ENCODE measurements at places on chromosomes 11 and 22.
A peak's percentile ranks its signal among the peaks of the same experiment; 100 is the strongest.

DNA sequence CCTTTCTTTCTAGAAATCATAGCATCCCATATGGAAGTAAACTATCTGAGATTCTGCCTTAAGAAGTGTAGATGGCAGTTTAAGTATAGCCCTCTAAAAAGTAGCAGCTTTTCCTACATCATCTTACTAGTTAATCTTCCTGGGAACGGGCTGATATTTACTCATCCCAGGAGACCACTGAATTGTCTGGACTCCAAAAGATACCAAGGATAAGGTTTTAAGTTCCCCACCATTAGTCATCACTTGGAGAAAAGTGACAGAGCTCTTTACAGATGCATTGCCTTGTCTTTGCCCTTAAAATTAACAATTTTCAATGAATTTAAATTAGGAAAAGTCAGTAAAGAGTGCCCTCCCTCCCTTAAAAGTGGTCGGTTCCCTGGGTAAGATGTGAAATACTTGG lies 129.5 kb downstream of the MAML2 start:
- no peak for DNase-seq

GRCh38 chr11:113023228-113023627 lies 62.0 kb downstream of the NCAM1 start:
- no peak for DNase-seq

GRCh38 chr11:126989942-126990715 lies 10.4 kb downstream of the KIRREL3 start:
- peak; percentile 82 for DNase-seq

GRCh38 chr11:24559315-24559714 lies 62.5 kb downstream of the LUZP2 start:
- DNase-seq: no peak

DNA sequence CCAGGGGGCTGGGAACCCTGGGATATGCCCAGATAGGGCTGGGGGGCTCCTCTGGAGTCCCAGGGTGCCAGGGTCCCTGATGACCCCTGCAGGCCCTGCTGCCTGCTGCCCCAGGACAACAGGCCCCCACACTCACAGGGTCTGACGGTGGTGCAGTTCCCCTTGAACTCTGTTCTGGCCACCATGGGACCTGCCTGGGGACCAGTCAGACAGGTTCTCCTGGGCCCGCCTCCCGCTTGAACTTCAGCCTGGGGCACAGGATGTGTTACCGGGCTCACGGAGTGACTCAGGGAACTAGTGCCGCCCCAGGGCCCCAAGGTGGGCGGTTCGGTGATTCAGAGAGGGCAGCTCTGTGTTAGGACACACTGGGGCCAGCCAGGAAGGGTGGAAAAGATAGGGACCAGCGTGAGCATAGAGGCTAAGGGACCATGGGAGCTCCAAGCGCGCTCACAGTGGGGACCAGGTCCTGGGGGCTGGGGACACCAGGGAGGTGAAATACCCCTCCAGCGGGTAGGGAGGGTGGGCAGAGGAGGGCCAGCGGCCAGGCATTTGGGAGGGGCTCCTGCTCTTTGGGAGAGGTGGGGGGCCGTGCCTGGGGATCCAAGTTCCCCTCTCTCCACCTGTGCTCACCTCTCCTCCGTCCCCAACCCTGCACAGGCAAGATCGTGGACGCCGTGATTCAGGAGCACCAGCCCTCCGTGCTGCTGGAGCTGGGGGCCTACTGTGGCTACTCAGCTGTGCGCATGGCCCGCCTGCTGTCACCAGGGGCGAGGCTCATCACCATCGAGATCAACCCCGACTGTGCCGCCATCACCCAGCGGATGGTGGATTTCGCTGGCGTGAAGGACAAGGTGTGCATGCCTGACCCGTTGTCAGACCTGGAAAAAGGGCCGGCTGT lies 21.5 kb upstream of the TXNRD2 start:
- no peak for DNase-seq

DNA sequence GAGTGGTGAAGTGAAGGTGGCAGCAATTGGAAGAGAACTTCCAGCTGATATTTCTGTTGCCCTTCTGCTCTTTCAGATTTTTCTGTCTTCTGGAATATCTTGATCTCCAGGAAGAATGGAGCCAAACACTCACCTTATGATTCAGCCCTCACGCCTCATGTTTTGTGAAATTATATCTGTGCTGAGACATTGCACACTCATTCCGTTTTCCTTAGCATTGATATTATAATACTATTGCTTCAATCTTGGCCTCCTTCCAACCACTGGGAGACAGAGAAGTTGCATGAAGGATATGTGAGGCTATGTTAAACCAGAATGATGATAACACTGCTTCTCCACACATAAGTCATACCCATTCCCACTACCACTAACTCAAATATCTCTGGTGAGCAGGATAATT lies 177.9 kb downstream of the ETS1 start:
- no peak for DNase-seq

DNA sequence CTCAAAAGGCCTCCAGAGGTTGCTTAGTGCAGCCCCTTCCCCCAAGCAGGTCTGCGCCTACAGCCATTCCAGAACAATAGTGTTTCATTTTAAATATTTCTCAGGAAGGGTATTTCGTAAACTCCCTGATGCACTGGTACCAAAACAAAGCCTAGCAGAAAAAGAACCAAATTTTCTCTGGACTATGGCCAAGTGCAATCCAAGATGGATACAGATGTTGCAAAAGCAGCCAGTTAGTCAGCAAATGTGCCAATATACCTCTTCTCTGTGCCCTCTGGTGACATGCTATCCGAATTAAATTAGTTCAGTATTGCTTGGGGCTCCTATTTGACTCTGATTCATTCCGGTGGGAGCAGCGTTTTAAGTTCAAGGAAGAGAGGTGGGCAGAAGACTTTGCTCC lies 247.8 kb downstream of the NTM start:
- no peak for DNase-seq

- no peak for DNase-seq
Observed at GRCh38 chr11:102309621-102310541, 7.4 kb upstream of the BIRC3 start.

DNA sequence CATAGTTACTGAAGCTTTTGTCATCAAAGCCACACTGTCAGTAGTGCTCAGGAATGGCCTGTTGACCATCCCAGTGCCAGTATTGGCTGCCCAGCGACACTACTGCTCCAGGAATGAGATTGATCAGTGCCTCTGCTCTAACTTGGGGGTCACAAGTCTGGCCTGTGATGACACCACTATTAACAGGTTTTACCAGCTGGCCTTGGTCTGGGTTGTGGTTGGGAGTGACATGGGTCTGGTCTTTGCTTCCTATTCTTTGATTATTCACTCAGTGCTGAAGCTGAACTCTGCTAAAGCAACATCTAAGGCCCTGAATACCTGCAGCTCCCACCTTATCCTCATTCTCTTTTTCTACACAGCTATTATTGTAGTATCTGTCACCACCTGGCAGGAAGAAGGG lies 21.5 kb downstream of the OR56B4 start:
- DNase-seq: no peak

DNA sequence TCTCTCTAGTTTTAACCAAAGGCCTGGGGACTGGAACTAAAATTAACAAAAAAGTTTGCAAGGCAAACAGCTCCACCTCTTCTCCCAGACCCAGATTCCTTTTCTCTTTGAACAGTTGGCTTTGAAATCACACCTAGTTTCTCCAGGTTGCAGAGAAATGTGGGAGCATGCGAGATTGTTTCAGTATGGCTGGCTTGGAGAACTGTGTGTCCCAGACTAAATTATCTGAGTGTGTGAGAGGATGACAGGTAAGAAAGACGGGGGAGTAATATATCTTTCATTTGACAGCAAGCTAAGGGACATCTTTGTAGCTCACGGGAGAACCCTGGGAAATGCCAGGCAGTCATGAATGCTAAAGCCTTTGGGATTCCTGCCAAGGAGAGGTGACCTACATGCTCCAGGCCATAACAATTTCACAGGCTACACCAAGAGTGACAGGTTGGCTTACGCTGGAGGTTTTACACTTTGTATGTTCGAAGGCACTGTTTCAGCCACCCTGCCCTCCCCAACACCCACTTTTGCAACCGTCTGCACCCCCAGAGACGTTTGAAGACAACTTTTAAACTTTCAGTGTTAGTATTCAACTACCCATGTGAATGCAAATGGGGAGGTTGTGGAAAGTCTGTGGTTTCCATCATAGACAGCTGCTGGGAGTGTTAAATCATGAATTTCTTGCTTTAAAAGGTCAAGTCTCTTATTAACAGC lies 109.3 kb upstream of the SNX19 start:
- no peak for DNase-seq

GRCh38 chr11:71302534-71302909 lies 50.1 kb upstream of the SHANK2 start:
- DNase-seq: no peak

DNA sequence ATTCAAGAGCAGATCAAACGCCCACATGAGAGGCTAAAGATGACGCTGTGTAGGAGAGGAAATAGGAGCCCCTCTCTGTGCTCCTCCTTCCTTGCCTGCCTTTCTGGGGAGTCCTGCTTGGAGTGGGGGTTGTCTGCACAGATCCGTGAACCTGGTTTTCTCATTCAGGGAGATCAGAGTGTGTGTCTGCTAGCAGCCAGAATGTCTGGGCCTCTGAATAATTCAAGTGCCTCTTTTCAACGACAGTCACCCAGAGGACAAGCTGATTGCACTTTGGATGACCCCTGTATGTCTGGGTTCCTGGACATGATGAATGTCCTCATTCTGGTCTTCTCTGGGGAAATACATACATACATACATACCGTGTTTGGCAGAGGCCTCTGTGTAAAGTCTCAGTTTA lies 592.5 kb upstream of the B3GAT1 start:
- no peak for DNase-seq

DNA sequence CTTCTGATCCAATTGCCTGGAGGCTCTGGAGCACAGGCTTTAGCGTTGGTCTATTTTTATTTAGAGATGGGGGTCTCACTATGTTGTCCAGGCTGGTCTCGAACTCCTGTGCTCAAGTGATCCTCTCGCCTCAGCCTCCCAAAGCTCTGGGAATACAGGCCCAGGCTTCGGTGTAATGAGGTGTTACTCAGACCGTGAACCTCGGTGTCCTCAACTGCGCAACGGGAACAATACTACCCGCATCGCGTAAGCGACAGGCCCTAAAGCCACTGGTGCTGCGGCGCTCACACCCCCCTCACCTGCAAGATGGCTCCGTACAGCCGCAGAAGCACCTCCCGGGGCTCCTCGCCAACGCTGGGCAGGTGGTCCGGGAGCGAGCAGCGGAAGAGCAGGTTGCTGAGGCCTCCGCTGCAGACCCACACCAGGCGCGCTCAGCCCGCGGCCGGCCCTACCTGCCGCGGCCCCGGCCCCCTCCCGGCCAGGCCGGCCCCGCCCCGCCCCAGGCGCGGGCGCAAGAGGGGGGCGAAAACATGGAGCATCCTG lies 628 bp downstream of the CHKB start:
- peak; percentile 28 for DNase-seq

DNA sequence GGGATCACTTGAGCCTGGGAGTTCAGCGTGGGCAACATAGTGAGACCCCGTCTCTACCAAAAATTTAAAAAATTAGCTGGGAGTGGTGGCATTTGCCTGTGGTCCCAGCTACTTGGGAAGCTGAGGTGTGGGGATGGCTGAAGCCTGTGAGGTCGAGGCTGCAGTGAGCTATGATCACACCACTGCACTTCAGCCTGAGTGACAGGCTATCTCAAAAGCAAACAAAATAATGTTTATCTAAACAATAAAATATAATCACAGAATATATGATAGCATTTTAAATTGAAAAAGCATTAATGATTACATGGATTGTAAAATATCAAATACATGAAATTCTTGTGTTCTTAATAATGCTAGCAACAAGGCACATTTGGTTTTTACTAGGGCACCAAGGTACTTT lies 2.7 kb downstream of the BEST1 start:
- no peak for DNase-seq

DNA sequence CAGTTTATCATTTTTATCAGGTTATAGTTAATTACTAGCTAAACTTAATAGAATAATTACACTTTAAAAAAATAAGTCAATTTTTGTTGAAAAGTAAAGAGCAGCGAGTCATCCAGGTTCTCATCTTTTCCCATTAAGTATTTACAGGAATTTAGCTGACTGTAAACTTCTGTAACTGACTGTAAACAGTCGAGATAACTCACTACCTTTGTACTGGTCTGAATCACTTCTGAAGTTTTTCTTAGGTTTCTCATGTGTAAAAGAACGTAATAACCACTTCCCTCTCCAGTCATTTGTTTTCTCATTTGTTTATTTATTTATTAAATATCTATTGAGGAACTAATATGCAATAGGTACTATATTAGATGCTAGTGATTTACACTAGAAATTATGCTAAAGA lies 270.8 kb downstream of the DYNC2H1 start:
- DNase-seq: no peak

Data from HEK293T (cell line).